CD4-positive, alpha-beta memory T cell (primary cell): ENCODE measurements at places on chromosomes 13 and 19. TPM values are rescaled to one million over a fixed set of nuclear protein-coding genes. Genes with fewer than 3 reads are reported as not detected.

- DNase-seq = no peak
These were observed 3.0 kb upstream of the CCNP start for GRCh38 chr19:40229484-40229883.

GRCh38 chr13:73997964-73998363 lies 136.2 kb downstream of the KLF12 start:
- no peak for DNase-seq

GRCh38 chr19:29855087-29855486 lies 43.3 kb downstream of the CCNE1 start:
- no peak for DNase-seq

Gene SIGLEC5
- not detected for polyA plus RNA-seq
